ENCODE measurements at places on chromosomes 6 and 20. TPM values are rescaled to one million over a fixed set of nuclear protein-coding genes. Genes with fewer than 3 reads are reported as not detected.

- peak; percentile 19 for DNase-seq
Observed at GRCh38 chr20:7151676-7152470, 384.4 kb downstream of the BMP2 start.

- peak; percentile 27 for DNase-seq
Observed at GRCh38 chr6:53483423-53484353, 61.2 kb downstream of the GCLC start.

DNA sequence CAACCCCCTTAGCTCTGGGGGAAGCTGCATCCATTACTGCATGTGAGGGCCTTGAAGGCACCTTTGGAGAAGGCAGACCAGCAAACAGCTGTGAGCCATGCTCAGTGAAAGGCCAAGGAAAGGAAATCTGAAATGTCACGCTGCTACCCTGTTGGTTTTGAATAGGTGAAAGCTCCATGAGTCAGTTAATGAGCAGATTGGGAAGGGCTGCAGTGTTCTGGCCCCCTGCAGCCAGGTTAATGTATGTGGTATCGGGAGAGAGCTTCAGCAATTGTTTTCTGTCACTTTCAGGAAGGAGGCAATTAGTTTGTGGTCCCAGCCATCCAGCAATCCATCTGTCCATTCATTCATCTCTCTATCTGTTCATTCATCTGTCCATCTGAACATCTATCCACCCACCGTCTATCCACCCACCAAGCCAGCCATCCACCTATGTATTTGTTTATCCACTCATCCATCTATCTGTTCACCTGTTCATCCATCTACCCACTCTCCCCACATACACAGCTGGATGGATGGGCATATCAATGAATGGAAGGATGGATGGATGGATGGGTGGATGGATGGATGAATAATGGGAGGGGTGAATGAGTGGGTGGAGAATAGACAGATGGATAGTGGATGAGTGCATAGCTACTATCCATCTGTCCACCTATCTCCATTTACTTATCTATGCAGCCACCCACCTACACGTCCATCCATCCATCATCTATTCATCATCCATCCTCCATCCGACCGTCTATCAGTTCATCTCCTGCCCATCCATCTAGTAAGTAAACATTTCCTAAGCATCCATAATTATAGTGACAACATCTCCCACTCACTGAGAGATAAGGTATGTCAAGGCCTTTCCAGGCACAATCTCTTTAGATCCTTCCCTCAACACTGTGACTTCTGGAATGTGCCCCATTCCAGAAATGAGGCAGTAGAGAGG, 16.0 kb downstream of the PCK1 start:
- DNase-seq: no peak

GRCh38 chr20:62117658-62118057, 4.6 kb upstream of the LSM14B start:
- DNase-seq: no peak

DNA sequence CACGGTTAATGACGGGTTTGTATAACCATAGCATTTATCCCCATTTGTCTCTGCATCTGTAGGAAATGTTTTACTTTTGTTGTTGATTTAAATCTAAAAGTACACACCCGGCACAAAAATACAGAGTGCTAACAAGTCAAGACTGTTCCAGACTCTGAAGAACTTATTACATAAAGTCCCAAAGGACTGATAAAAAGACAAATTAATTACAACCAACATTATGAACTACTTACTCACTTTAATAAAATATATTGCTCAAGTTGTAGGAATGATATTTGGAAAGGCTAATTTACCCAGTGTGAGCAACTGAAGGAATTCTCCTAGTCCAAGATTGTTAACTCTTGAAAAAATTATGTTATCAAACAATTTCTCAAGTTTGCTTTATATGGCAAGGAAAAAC, 115.6 kb downstream of the KIF13A start:
- DNase-seq: no peak

GRCh38 chr6:41524634-41525011, 21.6 kb upstream of the FOXP4 start:
- DNase-seq: no peak

- peak; percentile 23 for DNase-seq
Observed at GRCh38 chr6:8088886-8089285, 13.5 kb downstream of the EEF1E1 start.

DNA sequence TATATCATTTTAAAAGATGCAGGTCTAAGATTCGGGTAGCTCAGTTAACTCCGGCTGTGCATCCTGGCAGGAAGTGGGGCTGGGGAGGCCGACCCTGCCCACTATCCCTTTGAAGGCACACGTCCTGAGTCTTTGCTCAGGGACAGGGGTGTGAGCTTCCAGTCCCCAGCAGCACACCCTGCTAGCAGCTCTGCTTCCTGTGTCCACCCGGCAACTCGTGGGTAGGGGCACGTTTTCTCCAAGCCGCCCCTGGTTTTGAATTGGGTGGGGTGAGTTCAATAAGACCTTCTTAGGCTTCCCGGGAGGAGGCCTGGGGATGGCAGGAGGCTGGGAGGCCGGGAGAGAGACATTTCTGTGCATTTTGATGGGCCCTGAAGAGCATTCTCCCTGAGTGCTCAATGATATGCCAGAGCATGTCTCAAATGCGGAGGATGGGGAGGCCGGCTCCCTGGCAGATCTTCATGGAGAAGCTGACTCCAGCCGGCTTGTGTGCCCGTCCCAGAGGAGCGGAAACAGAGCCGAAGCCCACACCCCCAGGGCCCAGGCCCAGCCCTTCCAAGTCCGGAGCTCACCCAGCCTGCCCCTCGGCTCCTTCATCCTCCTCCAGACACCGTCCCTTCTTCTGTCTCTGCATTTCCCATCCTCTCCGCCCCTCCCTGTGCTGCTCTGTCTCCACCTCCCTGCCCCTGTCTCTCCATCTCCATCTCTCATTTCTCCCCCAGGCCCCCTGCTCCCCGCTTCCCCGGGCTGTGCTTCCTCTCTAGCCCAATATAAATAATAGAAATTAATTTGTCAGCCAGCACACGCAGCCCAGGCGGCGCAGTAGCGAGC, 36.3 kb upstream of the ZFAND3 start:
- peak; percentile 41 for DNase-seq

- DNase-seq: no peak
Observed at GRCh38 chr20:15860850-15861249, 712.4 kb downstream of the KIF16B start.

DNA sequence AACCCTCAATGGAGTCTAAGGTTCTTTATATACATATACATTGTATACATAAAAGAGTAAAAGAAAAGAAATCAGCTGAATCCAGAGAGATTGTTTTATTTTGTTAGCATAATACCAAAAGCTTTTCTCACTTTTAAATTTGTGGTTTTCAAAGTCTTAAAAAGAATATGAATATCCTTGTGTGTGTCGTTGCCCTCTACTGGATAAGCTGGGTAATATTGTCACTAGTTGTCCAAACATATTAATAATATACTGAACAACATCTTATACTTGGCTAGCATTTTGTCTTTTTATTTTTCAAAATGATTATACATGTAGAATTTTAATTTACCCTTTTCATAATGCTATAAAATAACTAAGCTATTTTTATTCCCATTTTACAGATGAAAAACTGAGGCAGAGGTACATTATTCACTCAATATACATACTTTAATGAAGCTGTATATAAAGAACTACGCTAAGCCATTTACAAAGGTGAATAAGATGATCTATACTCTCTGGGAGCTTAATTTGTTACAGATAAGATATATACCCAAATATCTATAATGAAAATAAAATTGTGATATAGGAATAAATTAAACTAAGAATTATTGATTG, 531.7 kb downstream of the TFAP2B start:
- DNase-seq: no peak

DNA sequence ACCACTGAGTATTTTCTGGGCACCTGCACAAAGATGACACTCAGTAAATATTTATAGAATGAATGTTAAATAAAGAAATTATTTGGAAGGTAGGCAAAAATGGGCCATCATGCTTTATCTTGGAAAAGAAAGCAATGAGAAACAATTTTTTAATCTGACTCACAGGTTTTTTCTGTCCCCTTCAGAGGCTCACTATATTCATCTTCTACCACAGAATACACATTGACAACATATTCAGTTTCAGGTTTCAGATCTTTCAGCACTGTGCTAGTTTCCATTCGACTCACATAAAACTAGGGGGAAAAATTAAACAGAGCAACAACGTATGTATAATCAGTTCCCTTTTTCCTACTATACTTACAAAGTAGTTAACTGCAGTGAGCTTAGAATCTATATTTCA, 58.3 kb downstream of the COL12A1 start:
- DNase-seq: peak; percentile 65

DNA sequence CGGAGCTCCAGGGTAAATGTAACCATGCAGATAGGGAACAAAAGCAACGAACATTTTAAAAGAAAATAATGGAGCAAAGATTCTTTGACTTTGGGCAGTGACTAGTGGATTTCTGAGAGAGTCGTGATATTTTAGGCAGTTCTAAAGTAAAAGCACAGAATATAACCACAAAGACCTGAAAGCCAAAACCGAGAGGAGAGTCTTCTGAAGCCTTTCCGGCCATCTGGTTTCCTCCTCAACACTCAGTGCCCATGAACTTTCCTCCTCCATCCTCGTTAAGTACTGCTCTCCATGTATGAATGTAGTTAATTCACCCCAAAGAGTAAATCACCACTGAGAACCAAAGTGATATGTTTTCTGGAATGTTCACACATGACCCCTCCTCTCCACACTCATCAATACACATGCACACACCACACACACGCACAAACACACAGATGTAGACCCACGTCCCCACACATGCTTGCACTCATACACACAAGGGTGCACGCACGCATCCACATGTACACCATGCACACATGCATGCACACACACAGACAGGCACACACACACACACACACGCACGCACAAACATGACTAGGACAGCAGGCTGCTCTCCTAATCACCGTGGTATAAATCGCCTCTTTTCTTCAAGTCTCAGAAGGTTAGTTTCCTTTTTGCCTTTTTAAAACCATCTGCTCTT, 109.5 kb downstream of the MYLK4 start:
- DNase-seq: no peak

- peak; percentile 88 for DNase-seq
Observed at GRCh38 chr20:44601801-44602204, 19.4 kb downstream of the PKIG start.

DNA sequence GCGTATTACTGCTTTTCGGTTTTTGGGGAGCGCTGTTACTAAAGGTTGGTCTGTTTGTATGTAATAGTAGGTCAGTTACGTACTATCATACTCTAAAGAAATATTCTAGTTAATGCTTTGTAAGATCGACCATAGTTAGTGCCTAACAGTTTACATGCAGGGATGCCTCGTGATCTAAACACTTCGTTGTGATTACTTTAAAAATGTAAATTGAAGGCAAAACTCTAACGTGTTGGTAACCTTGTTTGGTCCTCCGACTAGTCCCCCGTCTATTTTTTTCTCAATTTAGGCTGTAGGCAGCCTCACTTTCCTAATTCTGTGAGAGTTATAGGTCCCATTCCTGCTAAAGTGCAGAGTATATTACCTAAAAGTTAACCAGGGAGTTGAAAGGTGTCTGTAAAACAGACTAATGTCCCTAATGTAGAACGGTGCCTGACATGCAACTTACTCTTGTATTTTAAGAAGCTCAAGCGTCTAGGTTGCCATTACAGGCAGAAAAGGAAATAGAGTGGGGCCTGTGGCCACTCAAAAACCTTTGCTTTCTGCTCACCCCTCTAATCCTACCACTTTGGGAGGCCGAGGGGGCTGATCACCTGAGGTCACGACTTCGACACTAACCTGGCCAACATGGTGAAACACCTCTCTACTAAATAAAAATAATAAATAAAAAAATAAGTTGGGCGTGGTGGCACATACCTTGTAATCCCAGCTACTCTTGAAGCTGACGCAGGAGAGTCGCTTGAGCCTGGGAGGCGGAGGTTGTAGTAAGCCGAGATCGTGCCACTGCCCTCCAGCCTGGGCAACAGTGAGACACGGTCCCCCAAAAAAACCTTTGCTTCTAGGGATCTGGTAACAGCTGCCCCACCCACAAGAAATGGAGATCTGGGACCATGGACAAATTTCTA, 37.8 kb downstream of the HFE start:
- DNase-seq: no peak

GRCh38 chr6:36839749-36840431, 646 bp upstream of the CPNE5 start:
- no peak for DNase-seq

GRCh38 chr20:51087266-51087665, 64.4 kb upstream of the KCNG1 start:
- DNase-seq: no peak

TREML2 gene
- not detected for total RNA-seq

SERPINB1 gene
- 19.3 TPM for total RNA-seq

QRSL1 gene
- 13.6 TPM for total RNA-seq

WFDC5 gene
- total RNA-seq: not detected

Measured in fibroblast of lung (primary cell).